ENCODE measurements at places on chromosomes 5 and 9.

DNA sequence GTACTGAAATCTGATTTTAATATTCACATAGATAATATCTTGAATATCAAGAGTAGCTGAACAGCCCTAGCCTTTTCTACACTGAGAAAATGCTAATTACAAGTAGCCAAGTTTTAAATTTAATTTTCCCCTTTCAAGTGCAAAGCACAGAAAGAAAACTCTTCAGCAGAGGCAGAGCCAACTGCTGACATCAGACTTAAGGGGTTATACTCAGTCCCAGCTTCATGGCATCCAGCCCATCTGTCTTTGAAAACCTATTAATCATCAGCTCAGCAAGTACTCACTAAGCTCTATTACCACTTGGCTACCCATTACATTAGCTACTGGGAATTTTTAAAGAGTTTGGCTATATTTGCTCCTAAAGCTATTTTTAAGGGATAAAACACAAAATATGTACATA, 220.5 kb downstream of the SLC12A2 start:
- DNase-seq: no peak

GRCh38 chr9:32955655-32956478, 45.6 kb downstream of the APTX start:
- DNase-seq: no peak

- DNase-seq: no peak
Observed at GRCh38 chr9:117169089-117169621, 245.7 kb downstream of the ASTN2 start.

- DNase-seq: no peak
Observed at GRCh38 chr5:59423021-59423420, 470.5 kb downstream of the PDE4D start.

- no peak for DNase-seq
Observed at GRCh38 chr9:22401671-22402070, 45.0 kb upstream of the DMRTA1 start.

- no peak for DNase-seq
Observed at GRCh38 chr9:98990181-98990870, 46.6 kb downstream of the COL15A1 start.

DNA sequence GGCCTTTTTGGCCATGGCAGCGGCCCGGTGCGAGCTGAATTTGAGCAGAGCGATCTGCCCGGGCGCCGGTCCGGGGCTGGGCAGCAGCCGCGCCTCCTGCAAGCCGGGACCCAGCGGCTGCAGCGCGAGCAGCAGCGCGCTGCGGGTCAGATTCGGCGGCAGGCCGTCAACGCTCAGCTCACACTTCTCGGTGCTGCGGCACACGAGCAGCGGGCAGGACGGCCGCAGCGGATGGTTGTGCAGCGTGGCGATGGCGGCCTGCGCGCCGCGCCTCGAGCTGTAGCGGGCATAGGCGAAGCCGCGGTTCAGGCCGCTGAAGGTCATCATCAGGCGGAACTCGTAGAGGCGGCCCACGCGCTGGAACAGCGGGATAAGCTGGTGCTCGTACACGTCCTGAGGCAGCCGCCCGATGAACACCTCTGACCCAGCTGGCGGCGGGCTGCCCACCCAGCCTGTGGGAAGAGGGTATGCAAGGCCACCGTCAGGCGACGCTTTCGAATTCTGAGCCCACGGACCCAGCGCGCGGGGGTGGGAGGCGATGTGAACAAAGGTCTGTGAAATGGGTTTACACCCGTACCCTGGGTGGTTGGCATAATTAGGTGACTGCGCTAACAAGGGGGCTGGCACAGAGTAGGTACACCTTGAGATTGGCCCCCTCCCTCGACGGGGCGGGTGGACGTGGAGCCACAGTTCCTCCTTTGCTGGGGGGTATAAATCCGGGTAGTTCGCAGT, 755 bp downstream of the DND1 start:
- DNase-seq: no peak

- no peak for DNase-seq
Observed at GRCh38 chr9:133830310-133830709, 92.2 kb upstream of the SARDH start.

GRCh38 chr9:127903557-127904475, 4.4 kb upstream of the ST6GALNAC6 start:
- no peak for DNase-seq

- DNase-seq: no peak
Observed at GRCh38 chr5:174412374-174412773, 312.0 kb upstream of the MSX2 start.

DNA sequence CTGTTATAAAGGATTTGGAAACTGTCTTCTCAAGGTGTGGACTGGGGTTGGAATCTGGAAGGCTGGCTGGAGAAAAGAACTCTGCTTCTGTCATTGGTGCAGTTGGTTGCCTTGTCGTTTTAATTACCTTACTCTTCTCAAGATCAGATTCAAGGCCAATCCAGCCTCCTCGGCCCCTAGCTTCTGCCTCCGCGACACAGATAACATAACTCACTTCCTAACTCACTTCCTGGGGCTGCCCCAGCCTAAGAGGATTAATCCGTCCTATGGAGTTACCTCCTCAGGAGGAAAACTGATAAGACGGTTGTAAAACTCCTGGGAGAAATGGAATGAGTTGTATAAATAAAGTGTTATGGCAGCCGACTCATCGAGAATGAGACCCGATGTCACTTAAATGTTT, 389.1 kb upstream of the WWC1 start:
- DNase-seq: no peak

GRCh38 chr5:173602423-173602822, 14.0 kb downstream of the BOD1 start:
- DNase-seq: no peak

DNA sequence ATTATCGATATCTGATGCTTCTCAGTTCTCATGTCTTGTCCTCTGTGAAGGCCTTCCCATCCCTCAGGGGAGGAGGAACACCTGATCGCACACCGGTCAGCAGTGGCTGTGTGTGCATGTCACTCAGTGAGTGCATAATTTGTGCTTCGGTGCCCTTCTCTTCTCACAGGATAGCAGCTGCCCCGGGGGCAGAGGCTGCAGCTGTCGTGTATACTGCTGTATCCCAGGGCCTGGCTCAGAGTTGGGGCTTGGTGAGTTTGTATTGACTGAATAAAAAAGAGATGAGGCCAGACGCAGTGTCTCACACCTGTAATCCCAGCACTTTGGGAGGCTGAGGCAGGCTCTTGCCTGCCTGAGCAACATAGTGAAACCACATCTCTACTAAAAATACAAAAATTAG, 49.7 kb upstream of the NCS1 start:
- DNase-seq: no peak

DNA sequence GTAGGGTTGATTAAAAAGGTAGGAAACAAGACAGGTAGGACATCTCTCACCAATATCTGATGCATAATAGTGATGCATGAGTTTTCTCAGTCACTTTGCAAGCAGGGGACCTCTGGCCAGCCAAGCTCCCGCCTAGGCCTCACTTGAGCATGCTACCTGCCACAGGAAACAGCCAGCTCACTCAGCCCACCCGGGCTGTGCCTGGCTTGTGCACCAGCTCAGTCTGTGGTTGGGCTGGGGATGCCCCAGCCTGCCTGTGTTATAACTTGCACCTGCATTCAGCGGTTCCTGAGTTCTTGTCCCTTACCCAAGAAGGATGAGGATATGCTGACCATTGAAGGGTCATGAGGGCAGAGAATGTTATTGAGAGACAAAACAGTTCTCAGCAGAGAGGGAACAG, 172.8 kb upstream of the PLCXD3 start:
- DNase-seq: no peak

GRCh38 chr5:73122875-73123810, 2.8 kb downstream of the TMEM171 start:
- DNase-seq: no peak

DNA sequence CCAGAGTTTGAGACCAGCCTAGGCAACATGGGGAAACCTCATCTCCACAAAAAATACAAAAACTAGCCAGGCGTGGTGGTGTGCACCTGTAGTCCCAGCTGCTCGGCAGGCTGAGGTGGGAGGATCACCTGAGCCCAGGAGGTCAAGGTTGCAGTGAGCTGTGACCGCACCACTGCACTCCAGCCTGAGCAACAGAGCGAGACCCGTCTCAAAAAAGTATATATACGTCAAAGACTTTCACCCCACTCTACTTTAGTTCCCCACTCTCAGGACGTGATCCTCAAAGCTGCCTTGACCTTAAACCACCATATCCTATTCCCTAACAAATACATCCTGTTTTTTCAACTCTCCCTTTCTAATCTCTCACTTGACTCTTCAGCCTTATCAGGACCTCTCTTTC, 41.0 kb downstream of the PCDHGC5 start:
- DNase-seq: no peak

GRCh38 chr9:79287708-79288290, 284.0 kb upstream of the TLE4 start:
- no peak for DNase-seq

DNA sequence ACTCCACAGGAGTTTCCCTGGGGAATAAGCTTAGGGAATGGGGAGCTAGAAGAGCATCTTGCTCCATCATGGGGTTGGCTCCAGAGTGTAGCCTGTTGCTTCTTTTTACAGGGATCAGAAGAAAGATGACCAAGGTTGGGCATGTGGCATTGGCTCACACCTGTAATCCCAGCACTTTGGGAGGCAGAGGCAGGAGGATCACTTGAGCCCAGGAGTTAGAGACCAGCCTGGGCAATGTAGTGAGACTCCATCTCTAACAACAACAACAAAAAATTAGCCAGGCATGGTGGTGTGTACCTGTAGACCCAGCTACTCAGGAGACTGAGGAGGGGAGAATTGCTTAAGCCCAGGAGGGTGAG, 18.4 kb downstream of the NUDT2 start:
- no peak for DNase-seq

- no peak for DNase-seq
Observed at GRCh38 chr5:21680641-21681040, 1172.5 kb downstream of the CDH12 start.

All from posterior cingulate gyrus (tissue), 11 donors.